NCI-H748 treated with DMSO at 0.1 percent for 48 hours (cell line): ENCODE measurements at places on chromosomes 5 and 9.

GRCh38 chr9:114272739-114273431, 50.0 kb upstream of the ORM1 start:
- DNase-seq, result no peak

DNA sequence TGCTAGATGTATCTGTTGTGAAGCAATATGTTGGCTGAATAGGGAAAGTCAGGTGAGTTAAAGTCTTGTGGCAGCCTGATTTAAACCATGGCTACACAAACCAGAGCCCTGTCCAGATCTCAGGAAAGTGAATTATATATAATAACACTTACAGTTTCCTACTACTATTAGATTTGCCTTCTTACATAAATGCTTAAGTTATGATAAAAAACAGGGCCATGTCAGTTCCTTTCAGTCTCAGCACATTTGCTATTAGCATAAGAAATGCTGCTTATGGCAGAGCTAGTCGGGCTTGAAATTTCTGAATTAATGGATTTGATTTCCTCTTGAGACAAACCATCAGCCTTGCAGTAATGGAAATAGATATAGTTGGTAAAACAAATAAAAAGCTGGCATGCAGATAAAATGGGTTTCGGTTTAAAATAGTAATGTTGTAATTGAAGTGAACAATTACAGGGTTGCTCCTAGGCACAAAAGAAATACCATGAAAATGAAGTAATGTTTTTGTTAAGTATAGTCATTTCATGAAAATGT, 664.2 kb upstream of the ZNF608 start:
- peak; percentile 46 for DNase-seq

DNA sequence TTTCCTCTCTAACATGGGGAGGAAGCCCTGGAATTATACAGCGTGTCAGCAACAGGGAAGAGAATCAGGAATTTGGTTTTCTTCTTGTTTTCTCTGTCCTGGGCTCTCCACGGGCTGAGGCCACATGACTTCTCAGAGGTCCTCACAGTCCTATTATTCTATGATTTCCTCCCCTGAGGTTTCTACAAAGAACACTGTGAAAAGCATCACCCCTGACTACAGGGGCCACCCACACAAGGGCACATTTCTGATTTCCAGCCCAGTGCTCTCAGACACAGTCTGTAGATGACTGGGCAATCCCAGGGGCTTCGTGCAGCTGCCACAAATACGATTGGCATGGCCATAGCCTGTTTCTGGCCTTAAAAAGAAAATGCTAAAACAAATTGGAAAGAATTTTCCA, 284.9 kb downstream of the CEMIP2 start:
- no peak for DNase-seq

GRCh38 chr5:82265047-82265446, 13.1 kb downstream of the RPS23 start:
- DNase-seq, result no peak

- DNase-seq, result no peak
Measured at GRCh38 chr5:13328316-13328715, 616.2 kb downstream of the DNAH5 start.

DNA sequence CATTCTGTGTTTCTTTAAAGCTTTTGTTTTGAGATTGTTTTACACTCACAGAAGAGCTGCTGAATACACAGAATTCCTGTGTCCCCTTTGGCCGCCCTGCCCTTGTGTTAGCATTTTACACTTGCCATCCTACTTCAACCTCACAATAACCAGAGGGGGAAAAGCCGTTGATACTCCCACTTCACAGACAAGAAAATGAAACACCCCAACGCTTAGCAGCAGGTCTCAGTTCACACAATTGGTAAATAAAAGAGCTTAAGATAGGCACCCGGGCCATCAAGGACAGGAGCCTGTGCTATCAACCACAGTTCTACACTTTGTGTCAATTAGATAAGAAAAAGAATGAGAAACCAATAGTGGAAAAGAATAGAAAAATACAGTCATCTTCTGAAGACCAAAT, 178.0 kb downstream of the SYK start:
- no peak for DNase-seq

DNA sequence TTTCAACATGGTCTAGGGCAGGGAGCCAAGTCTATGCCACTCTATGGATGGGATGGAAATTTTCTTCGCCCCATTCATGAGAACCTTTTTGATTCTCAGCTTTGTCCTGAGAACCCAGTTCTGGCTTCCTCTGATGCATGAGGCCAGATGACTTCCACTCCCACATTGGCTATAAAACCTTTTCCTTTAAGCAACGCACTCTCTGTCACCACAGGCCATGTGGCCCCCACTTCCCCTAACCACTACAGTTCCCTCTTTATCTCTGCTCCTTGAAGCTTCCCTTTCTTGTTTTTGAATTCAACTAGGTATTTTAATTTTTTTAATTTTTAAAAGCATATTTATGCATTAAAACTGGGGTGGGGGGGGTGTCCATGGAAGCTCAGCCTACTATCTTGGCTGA, 401.3 kb downstream of the ENC1 start:
- DNase-seq, result no peak

DNA sequence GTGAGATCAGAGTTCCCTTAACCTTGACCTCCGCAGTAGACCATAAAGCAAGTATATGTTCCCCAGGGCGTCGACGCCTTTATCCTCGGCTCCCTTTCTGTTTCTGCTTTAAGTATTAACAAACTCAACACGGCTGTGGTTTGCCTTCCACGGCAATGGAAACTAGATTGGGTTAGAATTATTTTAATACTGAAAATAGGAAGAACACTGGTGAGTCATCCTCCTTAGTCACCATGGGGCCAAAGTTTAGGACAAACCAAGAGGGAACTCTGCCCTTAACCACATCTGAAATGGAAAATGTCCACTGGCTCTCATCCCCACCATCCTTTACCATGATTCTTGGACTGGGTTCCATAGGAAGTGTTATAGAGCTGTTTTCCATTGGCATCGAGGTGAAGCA, 386.1 kb downstream of the ACTL7B start:
- no peak for DNase-seq

- DNase-seq, result no peak
Measured at GRCh38 chr9:89153232-89154017, 25.2 kb downstream of the SHC3 start.

- DNase-seq, result peak; percentile 33
Measured at GRCh38 chr5:116440457-116441001, 134.1 kb downstream of the SEMA6A start.

DNA sequence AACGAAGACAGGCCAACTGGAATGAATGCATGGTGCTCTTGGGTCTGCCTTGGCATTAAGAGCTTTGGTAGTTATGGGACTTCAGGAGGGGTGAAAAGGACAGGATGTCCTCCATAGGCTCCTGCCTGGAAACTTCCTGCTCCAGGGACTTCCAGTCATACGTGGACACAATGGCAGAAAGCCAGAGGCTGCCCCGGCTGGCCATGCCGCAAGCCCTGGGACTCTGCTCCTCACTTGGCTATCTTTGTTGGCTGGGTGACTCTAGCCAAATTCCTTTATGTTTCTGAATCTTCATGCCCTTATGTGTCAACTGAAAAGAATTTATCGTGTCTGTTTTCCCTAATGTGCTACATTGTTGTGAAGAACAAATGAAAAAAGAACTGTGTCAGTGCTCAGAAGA, 136.9 kb downstream of the SIL1 start:
- no peak for DNase-seq

DNA sequence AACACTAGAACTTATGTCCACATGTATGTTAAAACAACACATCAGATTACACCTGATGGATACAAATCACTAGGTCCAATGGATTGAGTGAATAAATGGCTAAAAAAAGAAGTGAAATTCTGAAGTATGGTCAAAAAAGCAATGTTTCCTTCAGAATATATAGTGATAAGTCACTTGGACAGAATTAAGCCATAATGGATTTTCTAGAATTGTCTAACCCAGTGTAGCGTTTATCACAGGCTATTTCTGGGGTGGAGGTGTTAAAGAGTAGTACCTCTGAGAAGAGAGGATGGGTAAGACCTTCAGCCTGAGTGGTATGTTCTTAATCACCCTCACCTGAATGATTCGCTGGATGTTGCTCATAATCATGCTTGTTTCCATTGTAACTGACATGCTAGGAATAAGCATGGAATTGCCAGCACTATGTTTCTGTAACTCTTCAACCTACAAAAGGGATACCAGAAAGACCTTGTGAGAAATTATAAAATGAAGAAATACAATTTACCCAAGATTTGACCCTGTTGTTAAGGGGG, 33.2 kb downstream of the SLC31A2 start:
- DNase-seq, result no peak

DNA sequence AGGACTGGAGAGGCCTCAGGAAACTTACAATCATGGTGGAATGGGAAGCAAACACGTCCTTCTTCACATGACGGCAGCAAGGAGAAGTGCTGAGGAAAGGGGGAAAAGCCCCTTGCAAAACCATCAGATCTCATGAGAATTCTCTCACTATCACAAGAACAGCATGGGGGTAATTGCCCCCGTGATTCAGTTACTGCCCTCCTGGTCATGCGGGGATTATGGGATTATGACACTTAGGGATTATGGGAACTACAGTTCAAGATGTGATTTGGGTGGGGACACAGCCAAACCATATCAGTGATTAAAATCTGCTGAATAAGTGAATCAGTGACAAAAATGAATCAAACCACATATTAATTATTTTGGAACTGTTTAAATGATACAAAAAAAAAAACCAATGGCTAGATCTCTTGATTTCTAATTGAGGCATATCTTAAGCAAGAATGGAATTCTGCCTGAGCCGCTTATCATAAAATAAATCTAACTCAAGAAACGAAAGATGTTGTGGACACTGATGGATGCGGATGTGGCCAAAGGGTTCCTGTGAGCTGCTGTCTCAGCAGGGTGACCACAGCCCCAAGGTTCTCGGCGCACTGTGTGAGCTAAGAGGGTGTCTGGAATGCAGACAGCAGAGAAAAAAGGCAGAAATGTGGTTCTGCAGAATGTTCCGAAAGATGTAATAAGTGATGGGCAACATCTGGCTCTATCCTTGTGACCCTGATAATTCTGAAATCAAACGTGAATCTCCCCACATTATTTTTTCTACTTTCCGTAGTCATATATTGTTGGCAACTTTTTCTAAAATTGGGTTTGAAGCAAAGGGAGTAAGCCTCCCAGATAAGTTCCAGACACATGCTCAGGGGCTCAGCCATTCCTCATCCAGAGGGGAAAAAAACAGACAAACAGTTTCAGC, 107.2 kb upstream of the ICE1 start:
- DNase-seq, result no peak

DNA sequence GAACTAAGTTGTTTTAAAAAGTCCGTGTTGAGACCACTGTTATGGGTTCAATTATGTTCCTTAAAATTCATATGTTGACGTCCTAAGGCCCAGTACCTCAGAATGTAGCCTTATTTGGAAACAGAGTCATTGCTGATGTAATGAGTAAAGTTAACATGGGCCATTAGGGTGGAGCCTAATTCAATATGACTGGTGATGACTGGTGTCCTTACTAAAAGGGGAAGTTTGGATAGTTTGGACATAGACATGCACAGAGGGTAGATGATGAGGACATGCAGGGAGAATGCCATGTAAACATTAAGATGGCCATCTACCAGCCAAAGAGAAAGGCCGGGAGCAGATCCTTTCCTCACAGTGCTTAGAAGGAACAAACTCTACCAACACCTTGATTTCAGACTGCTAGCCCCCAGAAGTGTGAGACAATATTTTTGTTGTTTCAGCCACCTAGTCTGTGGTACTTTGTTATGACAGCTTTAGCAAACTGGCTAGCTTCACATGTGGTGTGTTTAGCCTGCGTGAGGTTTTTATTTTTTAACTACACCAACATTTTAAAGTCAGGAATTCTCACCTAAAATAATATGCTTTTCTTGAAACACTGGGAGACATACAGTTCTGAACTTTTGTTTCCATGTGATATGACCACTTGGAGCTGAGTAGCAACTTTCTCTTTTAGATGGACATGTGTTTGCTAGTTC, 135.3 kb downstream of the YIPF5 start:
- no peak for DNase-seq
